Panc1 (cell line): ENCODE measurements at places on chromosomes 11 and 22.

GRCh38 chr11:69436041-69436982 is 45.2 kb upstream of the LINC01488 start:
- no peak for DNase-seq

- DNase-seq = no peak
Observed at GRCh38 chr11:39367534-39367933, 2091.9 kb downstream of the LRRC4C start.

- DNase-seq = no peak
Observed at GRCh38 chr11:65440831-65441499, 18.4 kb downstream of the NEAT1 start.

GRCh38 chr22:30943368-30943767 is 25.2 kb downstream of the MORC2 start:
- DNase-seq = no peak

GRCh38 chr11:82229341-82229740 is 504.3 kb downstream of the FAM181B start:
- DNase-seq = no peak

DNA sequence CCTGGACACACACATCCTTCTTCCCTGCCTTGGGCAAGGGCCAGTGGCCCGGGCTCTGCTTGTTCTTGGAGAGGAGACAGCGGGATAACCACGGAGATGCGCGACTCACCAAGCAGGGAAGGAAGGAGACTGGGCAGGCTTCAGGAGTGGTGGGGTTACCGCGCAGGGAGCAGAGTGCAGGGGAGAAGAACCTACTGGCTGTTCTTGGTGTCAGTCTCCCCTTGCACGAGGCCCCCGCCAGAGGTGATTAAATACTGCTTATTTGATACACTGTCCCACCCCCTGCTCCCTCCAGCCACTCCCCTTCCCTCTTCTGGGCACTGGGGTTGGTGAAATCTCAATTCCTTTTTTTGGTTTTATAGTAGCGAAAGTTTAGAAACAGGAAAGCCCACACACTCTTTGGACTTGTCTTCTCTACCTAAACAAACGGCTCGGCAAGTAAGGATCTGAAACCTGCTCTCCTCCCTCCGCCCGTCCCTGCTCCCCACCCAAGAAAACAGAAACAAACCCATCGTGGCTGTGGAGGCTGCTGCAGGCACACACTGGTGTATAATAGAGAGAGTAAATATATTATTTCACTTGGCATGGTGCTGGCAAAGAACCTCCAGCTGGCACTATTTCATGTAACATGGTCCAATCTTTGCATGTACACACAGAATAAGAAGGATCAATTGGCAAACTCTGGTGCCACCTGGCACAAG is 10.8 kb downstream of the LARGE2 start:
- no peak for DNase-seq
